ENCODE measurements at places on chromosomes 1 and 21.

DNA sequence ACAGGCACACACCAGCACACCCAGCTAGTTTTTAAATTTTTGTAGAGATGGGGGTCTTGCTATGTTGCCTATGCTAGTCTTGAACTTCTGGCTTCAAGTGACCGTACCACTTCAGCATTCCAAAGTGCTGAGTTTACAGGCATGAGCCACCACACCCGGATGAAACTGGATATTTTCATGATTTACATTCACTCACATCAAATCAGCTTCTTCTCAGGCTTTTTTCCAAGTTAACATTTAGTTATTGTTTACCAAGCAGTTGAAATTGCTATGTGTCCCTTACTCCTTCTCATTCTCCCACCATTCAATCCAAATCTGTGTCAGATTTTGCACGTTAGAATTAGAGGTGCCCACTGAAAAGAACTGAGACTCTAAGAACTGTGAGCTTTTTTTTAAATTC is 18.4 kb downstream of the RIT1 start:
- no peak for DNase-seq

DNA sequence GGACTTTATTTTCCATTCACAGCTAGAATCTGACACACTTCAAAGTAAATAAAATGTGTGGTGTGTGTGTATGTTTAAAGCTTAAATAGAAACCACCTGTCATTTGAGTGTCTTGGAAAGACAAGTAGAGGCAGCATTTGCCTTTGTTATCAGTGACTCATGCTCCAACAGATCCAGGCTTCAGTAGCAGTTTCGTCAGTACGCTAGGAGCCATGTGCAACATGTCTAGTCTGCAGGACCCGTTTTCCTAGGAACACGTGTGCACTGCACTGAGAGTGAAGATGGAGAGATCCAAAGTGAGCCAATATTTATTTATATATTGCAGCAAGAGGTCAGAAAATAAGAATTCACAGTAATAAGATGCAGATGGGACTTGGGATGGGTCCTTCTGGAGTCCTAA is 41.8 kb downstream of the SGIP1 start:
- no peak for DNase-seq

DNA sequence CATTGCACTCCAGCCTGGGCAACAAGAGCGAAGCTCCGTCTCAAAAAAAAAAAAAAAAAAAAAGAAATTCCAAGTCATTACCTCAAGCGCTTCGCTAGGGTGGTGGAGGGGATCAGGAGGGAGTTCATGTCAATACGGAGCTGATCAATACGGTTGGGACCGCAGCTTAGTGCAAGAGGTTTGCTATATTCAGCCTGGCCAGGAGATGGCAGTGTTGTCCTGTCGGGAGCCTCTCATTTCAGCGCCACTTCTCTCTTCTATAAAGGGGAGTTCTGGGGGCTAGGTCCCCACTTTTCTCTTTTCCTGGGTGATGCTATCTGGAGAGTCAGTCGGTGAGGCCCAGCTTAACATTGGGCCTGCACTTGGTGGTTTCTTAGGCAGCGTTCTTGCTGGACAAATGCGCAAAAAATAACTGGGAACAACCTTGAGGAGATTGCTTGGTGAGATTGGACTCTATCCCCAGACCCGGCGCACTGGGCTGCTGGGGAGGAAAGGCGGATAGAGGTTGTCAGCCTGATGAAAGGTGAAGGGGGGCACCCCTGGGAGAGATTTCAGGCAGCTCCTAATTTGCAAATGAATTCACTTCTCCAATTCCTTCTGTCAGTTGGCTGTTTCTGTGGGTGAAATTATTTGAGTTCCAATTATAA is 40.4 kb downstream of the KIAA0040 start:
- DNase-seq: peak; percentile 47

- DNase-seq: no peak
These were observed 49.5 kb upstream of the ACOT11 start for GRCh38 chr1:54498383-54499096.

- no peak for DNase-seq
These were observed 145.6 kb downstream of the HIVEP3 start for GRCh38 chr1:41773144-41773591.

GRCh38 chr1:199403531-199404116 is 623.9 kb upstream of the NR5A2 start:
- no peak for DNase-seq

DNA sequence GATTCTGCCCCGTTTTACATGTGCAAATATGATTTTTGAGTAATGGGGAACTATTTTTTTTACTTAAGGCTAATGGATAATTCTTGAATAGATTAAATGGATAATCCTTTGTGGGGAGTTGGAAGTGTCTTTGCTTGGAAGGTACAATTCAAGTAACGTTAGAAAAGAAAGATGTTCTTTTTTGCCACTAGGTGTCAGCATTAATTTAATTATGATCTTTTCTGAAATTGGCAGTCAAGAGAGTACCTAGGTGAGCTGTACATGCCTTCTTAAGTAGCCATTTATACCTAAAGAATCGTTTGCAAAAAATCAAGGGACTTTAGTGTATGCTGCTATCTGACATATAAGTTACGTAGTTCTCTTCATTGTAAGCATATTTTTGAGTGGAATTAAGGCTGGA is 2.2 kb downstream of the FBXO28 start:
- DNase-seq: no peak

GRCh38 chr1:8681911-8682310 is 135.5 kb downstream of the RERE start:
- DNase-seq: no peak

DNA sequence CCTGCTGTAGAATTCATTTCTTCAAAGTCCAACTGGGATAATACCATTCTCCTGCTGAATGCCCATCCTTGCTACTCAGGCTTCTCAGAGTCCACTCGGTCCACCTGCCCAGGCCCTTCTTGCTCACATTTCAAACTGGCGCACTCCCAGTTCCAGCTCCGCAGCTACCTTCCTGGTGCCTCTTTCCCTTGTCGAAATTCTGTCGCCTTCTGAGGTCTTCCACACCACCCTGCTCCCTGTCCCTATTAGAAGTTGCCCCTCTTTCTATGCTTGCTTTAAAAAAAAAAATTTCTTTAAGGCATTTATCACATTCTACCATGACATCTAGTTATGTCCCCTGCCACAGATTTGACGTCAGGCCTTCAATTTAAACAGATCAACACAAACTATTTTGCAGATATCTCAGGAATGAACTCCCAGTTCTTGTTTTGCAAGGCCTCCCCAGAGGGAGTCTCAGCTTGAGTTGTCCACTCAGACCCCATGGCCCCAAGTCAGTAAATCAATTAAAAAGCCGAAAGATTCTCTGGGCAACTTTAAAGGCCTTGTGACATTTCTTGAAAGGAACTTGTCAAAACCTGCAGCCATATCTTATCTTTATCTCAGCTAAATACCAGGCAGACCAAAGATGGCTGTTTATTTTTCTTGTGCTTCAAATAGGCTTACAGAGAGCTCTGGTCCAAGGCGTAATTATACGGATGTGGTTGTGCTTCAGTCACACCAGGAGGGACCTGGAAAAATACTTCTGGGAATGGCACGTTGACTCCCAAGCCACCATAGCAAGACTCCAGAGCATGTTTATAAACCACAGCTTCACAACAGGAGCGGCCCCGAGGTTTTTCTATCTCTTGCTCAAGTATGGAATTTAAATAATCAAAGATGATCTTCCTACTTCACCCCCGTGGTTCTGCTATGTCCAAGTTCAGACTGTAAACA is 2.2 kb downstream of the FAM89A start:
- no peak for DNase-seq

GRCh38 chr21:45260191-45260825 is 27.4 kb downstream of the POFUT2 start:
- no peak for DNase-seq

DNA sequence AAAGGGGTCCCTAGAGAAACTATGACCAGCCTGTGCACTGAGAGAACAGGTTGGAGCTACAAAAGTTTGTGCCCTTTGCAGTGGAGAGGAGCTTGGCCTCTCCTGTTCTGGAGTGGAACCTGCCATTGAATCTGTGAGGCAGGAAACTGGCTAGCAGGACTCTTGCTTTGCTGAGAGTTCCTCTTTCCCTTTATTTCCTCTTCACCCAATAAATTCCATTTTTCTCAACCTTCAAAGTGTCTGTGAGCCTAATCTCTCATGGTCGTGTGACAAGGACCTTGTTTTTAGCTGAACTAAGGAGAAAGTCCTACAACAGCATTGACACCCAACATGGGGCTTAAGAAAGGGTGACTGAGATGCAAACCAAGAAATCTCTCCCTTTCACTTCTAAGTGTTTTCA is 42.7 kb upstream of the FASLG start:
- no peak for DNase-seq

DNA sequence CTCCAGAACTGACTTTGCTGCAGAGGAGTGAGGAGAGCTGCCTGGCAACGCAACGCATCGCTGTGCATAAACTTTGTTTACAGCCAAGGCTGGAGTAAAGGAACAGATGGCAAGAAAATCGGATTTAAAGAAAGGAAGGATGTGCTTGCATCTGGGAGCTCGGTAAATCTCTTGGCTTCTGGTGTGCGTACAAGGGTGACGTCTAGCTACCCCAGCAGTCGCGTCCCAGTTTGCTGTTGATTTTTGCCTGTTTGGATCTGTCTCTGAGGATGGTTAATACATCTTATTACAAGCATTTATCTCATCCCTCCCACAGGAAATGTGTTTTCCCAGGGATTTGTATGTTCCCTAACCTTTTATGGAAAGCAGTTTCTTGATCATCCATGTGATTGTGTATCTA is 73.3 kb upstream of the RALGPS2 start:
- no peak for DNase-seq

GRCh38 chr1:63022319-63022718 is 238.4 kb downstream of the ATG4C start:
- no peak for DNase-seq

DNA sequence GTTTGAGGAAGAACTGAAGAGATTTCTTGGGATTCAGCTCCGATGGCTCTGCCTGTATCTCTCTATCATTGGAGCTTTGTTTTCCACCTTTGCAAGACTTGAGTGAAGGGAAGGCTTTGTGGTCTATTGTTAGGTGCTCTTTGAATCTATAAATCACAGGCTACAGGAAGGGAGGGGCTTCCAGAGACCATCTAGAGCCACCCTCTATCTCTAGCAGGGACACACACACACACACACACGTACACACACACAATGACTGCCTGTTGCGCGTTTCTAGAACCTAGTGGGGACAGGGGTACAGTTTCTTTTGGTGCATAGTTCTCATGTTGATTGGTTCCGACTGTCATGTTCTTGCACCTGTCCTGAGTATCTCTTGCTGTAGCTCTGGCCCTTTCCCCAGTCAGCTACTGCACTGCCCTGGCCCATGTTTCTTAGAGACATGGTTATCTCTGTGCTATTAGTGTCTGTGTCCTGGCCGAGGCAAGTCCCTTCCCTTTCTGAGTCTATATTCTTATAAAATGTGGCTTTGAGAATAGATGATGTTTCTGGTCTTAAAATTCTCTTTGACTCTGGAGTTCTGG is 60.7 kb downstream of the MAN1C1 start:
- DNase-seq: no peak

DNA sequence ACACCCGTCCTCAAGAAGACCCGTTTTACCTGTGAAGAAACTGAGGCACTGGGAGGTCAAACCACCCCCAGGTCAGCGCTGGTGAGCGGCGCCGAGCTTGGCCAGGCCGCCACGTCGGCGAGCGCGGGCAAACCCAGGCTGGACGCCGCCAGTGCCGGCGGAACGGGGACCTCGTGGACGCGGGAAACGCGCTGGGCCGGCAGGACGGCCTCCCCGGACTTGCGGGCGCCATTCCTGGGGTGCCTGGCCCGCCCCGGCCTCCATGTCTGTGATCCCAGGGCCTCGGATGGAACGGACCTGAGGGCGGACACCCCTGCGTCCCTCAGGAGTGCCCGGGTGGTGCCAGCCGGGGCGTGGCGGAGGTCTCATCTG is 764 bp upstream of the SUMO3 start:
- no peak for DNase-seq

- DNase-seq: peak; percentile 55
These were observed 49.2 kb upstream of the C1orf198 start for GRCh38 chr1:230917284-230918135.

DNA sequence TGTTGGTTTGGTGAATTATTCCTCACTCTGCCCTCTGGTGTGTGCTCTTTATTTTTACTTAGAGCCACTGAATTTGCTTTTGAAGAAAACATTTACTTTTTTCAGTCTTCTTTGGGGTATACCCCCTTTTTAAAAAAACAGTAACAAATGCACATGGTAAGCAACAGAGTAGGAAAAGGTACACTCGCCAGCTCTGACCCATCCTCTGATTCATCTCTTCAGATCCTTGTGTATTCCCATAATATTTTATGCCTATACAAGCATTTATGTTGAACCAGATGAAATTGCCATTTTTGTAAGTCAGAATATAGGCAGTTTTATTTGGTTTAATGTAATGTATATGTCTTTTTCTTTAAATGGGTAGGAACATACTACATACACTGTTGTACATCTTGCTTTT is 28.3 kb downstream of the TTC3 start:
- no peak for DNase-seq

DNA sequence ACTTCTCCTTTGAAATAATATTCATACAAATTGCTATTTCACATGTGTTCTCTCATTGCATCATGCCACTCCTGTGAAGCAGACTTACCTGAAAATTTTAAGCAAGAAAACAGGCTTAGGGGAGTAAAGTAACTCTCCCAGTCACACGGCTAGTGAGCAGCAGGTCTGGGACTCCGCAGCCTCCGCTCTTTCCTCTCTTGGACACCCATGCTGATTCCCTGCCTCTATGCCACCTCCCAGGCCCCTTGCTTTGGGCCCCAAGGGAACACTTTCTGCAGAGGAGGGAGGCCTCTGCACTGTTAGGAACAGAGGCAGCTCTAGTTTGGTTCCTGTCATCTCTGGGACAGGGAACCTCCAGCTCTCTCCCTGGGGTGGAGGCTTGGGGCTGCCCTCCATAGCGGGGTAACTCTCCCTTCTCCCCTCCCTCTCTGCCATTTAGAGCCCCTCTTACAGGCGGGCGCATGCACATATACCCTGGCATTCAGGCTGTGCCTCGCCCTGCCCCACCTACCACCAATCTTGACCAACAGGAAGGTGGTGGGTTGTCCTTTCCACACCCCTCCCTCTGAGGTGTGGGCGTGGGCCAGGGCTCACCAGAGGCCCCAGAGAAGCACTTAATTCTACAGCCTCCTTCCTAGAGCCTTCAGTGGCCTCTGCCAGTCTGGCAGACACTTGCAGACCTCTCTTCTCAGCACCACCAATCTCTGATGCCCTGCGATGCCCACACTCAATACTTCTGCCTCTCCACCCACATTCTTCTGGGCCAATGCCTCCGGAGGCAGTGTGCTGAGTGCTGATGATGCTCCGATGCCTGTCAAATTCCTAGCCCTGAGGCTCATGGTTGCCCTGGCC is at the start of gene RXFP4:
Gene RXFP4, plus strand, starts transcription at position 646 of the 852 bp plus-strand sequence. Its CDS starts 72 bp downstream, at position 718.
- no peak for DNase-seq

DNA sequence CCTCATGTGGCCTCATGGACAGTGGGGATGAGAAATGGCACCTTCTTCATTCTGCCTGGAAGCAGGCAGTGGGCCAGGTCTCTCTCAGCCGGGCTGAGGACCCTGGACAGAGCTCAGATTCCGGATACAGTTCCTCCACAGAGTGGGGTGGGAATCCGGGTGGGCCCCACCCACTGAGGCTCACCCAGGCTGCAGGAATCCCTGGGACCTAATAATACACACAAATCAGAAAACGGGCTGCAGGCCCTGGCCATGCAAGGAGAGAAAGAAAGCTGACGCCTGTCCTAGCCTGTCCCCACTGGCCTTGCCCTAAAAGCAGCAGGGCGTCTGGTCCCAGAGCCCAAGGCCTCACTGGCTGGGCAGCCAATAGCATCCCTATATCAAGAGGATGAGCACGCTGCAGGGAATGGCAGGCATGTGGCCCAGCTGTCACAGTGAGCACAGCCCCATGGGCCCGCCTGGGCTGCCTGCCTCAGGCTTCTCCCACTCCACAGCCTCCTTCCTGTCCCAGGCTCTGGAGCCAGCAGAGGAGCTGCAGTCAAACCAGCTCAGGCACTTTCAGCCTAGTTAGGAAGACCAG is 25.3 kb downstream of the ACTA1 start:
- no peak for DNase-seq

All from stimulated activated CD8-positive, alpha-beta memory T cell treated with anti-CD3 and anti-CD28 coated beads, Interleukin-4, amount 100 ng/mL, for 1 hour (primary cell).